Stimulated activated CD8-positive, alpha-beta memory T cell treated with anti-CD3 and anti-CD28 coated beads, Interleukin-12 subunit alpha, Interleukin-12 subunit beta, amount 100 ng/mL, for 4 hours (primary cell): ENCODE measurements at places on chromosomes 5 and 9.

GRCh38 chr9:116986015-116986414, 298.9 kb downstream of the TRIM32 start:
- DNase-seq, result no peak

- DNase-seq, result no peak
These were observed 664.9 kb upstream of the WWC1 start for GRCh38 chr5:167626341-167627123.

GRCh38 chr9:3976865-3977613, 322.8 kb downstream of the GLIS3 start:
- DNase-seq, result no peak

DNA sequence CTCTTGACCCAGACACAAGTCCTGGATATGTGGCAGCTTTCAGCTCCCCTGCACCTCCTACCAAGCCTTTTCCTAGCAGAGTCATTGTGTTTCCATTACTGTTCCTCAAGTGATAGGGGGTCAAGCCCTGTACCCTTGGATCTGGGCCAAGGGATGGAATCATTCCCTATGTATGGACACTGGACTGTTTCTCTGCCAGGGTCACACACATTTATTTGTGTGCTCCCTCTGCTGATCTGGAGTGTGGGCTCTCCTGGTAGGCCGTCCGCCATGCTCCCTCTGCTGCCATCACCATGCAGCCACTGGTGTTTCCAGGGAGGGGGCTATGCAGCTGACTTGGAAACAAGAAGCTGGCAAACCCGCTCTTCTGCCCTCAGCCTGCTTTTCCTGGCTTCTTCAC, 9.5 kb downstream of the GM2A start:
- no peak for DNase-seq

GRCh38 chr5:174355208-174355612, 309.7 kb downstream of the NSG2 start:
- no peak for DNase-seq

DNA sequence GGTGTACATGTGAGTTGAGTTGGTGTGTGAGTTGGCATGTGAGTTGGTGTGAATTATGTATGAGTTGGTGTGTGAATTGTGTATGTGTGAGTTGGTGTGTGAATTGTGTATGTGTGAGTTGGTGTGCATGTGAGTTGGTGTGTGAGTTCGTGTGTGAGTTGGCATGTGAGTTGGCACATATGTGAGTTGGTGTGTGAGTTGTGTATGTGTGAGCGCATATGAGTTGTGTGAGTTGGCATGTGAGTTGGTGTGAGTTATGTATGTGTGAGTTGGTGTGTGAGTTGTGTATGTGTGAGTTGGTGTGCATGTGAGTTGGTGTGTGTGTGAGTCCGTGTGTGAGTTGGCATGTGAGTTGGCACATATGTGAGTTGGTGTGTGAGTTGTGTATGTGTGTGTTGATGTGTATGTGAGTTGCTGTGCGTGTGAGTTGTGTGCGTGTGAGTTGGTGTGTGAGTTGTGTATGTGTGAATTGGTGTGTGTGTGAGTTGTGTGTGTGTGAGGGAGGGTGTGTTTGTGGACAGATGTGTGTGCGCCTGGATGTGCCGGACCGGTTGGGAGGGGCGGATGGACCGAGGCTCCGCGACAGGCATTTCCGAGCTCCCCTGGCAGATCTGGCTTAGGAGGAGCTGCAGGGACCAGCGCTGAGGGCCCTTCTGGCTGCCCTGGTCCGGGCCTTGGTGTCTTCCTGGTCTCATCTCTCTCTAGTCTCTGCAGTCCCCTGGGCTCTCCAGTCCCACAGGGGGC, 162.5 kb upstream of the IER5L start:
- DNase-seq, result no peak

GRCh38 chr5:225334-225733, 7.2 kb downstream of the SDHA start:
- DNase-seq, result no peak

- DNase-seq, result no peak
These were observed 34.1 kb downstream of the BNIP1 start for GRCh38 chr5:173178369-173178910.

GRCh38 chr9:77374266-77374665, 196.9 kb downstream of the VPS13A start:
- no peak for DNase-seq

DNA sequence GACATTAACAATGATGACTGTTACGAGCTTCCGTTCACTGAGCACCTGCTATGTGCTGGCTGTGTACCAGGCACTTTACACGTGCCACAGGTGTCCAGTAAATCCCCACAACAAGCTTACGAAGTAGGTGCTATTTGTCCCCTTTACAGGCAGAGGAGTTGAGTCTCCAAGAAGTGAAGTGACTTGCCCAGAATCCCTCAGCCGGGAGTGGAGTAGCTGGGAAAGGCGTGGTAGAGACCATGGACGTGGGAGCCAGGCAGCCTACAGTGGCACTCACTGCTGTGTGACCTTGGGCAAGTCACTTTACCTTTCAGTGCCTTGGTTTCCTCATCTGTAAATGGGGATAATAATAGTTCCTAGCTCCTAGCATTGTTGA, 669 bp upstream of the AMBP start:
- no peak for DNase-seq
